ENCODE measurements at places on chromosomes 3 and 15.

DNA sequence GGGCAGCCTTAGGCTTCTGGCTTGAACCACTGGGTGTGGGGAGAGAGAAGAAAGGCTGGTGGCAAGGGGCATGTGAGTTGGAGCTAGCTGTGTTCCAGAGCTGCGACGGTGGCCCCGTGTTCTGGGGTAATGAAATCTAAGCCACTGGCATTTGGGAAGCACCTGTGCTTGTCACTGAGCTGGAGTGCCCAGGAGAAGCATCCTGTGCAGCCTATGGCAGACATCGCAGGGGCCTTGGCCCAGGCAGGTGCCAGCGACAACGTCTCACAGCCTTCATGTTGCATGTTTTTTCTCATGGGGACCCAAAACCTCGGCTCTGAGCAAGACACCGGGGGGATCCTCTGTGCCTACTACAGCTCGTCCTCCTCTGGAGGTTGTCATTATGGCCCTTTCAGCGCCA is 91.1 kb upstream of the PLXNA1 start:
- no peak for DNase-seq

DNA sequence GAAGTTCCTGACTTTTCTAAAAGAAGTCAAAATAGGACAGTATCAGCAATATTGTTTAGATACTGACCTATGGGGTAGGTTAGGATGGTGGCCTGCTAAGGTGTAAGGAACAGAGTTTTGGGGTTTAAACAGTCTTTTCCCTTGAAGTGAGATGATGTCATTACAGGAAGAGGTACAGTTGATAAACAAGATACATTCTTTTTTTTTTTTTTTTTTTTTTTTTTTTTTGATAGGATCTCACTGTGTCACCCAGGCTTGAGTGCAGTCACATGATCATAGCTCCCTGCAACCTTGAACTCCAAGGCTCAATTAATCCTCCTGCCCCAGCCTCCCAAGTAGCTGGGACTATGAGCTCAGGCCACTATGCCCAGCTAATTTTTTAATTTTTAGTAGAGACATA is 33.3 kb downstream of the SLC25A36 start:
- DNase-seq = no peak

- DNase-seq = no peak
Observed at GRCh38 chr3:55191911-55192775, 264.3 kb upstream of the LRTM1 start.

GRCh38 chr3:72487946-72488737 is 360.1 kb downstream of the SHQ1 start:
- DNase-seq = peak; percentile 33

DNA sequence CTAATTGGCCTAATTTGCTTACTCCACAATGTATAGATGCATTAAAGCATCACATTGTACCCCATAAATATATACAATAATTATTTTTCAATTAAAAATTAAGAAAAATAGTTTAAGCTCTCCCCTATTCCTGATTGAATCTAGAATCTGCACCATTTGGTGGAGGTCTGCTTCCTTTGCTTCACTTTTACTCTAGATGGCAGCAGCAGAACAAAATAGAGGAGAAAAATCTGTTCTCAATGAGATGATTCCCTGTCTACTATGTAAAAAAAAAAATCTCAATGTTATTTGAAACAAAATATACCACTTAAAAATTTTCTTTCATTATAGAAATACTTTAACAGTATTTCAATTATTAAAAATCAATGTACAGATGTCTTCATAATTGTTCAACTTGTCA is 109.6 kb upstream of the FXR1 start:
- peak; percentile 17 for DNase-seq

GRCh38 chr3:157493627-157494550 is 9.3 kb downstream of the VEPH1 start:
- DNase-seq = peak; percentile 10

DNA sequence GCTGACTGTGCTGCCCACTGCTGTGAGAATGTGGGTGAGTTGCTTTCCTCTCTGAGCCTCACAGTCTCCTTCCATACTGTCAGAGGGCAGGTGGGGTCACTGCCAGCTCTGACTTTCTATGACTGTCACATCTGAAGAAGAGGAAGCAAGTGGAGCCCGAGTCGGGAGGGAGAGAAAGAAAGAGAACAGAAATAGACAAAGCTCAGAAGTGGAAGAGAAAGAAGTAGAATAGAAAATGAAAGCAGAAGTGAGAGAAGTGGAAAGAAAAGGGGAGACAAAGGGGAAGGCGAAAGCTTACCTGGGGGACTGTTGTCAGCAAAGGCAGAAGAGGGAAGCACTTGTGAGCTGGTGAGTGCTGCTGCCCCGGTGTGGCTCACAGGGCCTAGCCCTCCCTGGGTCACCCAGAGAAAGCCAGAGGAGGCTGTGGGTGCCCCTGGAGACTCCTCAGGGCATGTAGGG is 57.9 kb downstream of the EPHB1 start:
- DNase-seq = no peak

DNA sequence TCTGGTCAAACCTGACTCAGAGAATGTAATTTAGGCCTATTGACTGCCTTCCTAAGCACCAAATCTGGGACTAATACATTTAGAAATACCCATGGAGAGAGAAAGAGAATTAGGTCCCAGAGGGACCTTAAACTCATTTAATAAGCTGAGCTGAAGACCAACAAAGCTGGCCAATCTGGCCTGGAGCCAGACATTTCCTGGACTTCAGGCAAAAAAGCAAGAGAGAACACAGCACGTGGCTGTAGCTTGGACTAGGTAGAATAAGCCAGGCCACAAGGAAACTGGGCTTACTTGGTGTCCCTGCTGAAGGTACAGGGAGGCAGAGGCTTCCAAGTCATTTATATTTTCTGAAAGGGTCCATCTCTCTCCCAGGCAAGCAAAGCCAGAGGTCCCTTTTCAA is 88.1 kb downstream of the RTP4 start:
- peak; percentile 23 for DNase-seq

- DNase-seq = no peak
Observed at GRCh38 chr3:171108066-171108465, 81.5 kb upstream of the SLC2A2 start.

GRCh38 chr3:45991341-45991740 is 4.3 kb downstream of the FYCO1 start:
- DNase-seq = no peak

- no peak for DNase-seq
Observed at GRCh38 chr15:82184776-82185175, 77.8 kb downstream of the EFL1 start.

GRCh38 chr3:193998628-193999195 is 137.2 kb upstream of the HES1 start:
- no peak for DNase-seq

- DNase-seq = no peak
Observed at GRCh38 chr3:117018655-117019054, 309.1 kb downstream of the TUSC7 start.

- no peak for DNase-seq
Observed at GRCh38 chr15:40379853-40380252, 2.7 kb upstream of the KNSTRN start.

- no peak for DNase-seq
Observed at GRCh38 chr3:23365066-23365465, 161.9 kb downstream of the UBE2E2 start.

- DNase-seq = no peak
Observed at GRCh38 chr3:185595526-185595925, 9.4 kb downstream of the SENP2 start.

DNA sequence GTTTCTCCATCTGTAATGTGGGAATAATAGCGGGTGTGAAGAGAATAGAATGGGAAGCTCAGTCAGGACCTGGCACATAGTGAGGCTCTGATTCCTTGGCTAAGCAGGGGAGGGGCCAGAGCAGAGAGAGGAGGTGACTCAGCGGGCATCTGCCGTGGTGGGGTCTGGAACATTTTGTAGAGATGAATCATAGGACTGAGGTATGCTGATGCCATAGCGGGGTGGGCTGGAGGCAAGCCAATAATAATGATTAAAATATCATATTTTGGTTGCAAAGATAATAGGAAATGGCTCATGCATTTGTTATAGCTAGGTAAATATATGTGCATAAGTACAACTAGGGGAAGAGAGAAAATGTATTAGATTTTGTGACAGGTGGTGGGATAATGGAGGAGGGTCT is 11.2 kb downstream of the TGM4 start:
- no peak for DNase-seq

GRCh38 chr3:146166826-146167225 is 5.8 kb upstream of the PLOD2 start:
- no peak for DNase-seq

DNA sequence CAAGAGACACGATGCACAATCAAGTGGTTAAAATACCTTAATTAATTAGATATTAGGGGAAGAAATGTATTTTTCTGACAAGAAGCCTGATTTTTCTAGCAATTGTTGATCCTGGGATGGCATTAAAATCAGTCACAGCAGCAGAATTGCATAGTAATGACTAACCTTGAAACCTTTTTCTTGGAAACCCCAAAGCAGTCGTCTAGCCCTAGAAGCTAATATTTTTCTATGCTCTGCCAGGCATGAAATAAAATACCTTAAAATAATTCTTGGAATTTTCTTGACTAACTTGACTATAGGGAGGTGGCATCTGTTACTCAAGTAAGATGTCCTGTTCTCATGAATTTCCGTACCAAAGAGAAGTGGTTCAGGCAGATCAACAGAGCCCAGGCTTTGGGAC is 204.1 kb downstream of the THRB start:
- no peak for DNase-seq

DNA sequence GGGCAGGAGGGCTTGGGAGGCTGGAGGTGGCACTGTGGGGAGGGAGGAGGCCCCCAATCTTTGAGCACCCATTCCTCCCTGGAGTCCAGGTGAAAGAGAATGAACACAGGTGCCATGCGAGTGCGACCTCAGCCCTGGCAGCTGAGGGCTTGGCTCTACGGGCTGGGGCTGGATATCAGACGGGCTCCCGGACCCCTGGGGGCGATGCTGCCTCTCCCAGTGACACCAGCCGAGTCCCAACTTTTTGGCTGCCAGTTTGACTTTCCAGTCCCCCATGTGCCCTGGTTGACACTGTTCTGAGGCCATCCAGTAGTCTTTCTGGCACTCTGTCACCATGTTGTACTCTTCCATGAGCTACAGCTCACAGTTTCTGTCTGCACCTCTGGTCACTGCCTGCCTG is 1.2 kb downstream of the VILL start:
- no peak for DNase-seq

DNA sequence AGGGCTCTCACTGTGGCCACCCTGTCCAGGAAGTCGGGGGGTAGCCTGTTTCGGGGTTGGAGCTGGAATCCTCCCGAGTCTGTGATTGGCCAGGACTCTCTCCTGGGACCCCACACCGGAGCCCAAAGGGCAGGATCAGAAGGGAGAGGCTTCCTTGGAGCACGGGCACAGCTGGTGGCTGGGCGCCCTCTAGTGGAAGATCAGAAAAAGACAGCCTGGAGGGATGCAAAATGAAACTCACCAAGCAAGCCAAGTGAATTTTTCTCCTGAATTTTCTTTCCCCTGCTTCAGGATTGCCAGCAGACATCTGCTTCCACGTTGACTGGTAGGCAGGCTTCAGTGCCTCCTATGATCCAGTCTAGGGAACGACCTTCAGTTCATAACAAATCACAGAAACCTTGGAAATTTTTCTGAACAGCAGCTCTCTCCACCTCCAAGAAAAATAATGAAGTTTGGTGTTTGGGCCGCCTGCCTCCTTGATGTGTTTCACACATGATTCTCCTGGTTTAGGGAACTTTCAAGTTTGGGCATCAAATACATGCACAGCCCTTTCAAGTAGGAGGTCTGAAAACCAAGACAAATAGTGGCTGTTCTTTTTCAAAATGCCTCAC is 224.6 kb downstream of the VPS13C start:
- peak; percentile 59 for DNase-seq

GRCh38 chr3:66372681-66373350 is 128.0 kb downstream of the LRIG1 start:
- DNase-seq = no peak

GRCh38 chr3:31762888-31763351 is 218.1 kb downstream of the OSBPL10 start:
- DNase-seq = peak; percentile 28

DNA sequence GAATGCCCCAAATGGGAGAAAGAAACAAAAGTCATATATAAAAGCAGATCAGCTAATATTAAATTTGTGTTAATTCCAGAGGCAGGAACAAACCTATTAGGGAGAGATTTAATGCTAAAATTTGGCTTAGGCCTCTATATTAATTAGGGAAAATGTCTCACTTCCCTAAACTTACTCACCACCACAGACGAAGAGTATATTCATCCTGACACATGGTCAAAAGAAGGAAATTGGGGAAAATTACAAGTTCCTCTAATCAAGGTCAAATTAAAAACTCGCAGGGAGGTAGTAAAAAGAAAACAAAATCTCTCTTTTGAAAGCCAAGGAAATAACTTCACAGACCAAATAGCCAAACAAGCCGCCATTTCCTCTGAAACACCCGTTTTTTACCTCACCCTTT is 32.2 kb downstream of the GRM2 start:
- no peak for DNase-seq

- no peak for DNase-seq
Observed at GRCh38 chr3:105364128-105364527, 2.6 kb upstream of the ALCAM start.

DNA sequence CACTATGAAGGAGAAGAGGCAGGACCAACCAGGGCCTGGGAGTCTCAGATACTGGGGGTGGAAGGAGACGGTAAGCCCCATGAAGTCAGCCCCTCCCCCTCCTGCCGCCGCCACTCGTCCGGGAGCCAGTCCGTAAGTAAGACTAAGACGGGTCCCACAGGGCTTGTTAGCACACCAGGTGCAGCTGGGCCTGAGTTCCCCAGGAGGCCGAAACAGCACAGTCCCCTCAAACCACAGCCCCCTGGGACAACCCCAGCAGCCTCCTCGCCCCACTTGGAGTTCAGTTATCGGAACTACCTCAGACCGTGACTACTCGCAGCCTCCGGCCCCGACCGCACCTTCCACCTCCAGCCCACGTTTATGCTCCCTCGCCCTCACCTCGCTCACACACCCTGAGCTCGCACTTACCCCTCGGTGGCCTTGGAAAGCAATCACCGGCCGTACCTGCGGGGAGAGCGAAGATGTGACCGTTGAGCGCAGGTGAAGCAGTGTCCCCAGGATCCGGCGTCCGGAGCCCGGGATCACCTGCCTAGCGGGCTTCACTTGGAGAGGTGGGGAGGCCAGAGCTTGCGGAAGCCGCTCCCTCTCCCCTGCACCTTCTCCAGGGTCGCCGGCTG is 557 bp downstream of the ELL3 start:
- peak; percentile 37 for DNase-seq

DNA sequence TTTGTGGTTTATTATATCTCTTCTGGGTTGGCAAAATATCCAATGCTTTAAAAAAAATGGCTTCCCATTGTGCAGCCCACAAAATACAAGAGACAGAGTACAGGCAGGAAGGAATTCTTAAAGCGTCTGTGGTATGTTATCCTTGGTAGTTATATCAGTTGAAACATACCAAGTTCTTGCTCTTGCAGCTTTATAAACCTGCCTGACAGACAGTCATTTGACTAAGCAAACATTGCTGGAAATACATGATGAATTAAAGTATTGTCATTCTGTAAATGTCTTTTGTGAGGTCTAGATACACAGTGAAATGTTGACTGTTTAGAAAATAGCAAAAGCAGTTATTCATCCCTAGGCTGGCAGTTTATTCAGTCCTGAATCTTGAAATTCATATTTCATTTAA is 44.8 kb upstream of the MAP3K13 start:
- DNase-seq = no peak

Measured in DMS79 treated with DMSO at 0.1 percent for 48 hours (cell line).